H1 (cell line): ENCODE measurements at places on chromosomes 5 and 9.

DNA sequence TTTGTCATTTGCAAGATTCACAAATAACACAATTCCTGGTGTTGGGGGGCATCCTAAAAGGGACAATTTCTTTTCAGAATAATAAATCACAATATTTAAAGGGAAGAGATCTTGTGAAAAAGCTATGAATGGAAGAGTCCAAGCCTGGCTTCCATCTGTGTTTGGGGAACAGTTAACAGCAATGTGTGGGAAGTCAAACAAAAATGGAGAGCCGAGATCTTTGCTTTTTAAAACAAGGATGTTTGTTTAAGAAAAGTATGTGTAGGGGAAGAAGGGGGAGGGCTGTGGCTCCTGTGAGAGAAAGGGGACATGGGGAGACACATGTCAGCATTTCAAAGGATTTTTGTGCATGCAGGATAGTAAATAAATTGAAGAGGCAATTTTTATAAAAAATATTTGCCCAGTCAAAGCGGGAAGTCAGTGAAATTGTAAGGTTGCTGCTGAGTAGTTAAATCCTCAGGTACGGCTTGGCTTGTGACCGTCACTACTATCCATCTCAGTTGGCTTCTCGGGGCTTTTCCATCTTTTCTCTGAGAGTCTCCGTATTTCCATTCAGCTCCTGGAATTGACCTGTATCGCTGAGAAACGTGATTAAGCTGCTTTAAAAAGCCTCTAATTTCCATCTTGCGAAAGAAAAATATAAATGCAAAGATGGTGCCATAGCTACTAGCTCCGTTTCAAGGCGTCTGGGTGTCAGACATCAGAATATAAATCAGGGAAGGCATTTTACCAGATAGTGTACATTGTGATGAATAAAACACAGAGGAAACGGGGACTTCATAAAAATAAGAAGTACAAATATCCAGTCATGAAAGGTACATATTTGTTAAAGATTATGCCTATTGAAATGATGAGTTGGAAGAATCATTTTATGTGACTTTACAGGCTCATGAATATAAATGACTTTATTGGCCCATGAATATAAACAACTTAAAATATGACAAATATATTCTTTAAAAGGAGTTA lies 52.9 kb upstream of the VCAN start:
- H3K27ac ChIP-seq, result no peak overlapping the region
- H3K4me1 ChIP-seq, result no peaks in the 10 kb centered on the region
- DNase-seq, result no peak
- H3K4me3 ChIP-seq, result no peak overlapping the region
- H3K27me3 ChIP-seq, result no peaks in the 10 kb centered on the region

- H3K27ac ChIP-seq, result no peak overlapping the region
- no peak overlapping the region for H3K4me3 ChIP-seq
- DNase-seq, result no peak
- no peaks in the 10 kb centered on the region for H3K27me3 ChIP-seq
- H3K4me1 ChIP-seq, result peaks cover 6% of the 10 kb centered on the region
- no peaks in the 10 kb centered on the region for H3K36me3 ChIP-seq
These were observed 11.9 kb downstream of the ROPN1L start for GRCh38 chr5:10453545-10453944.

GRCh38 chr5:108167174-108167573 lies 214.7 kb downstream of the FBXL17 start:
- no peak overlapping the region for H3K27ac ChIP-seq
- H3K27me3 ChIP-seq, result no peaks in the 10 kb centered on the region
- DNase-seq, result no peak
- no peaks in the 10 kb centered on the region for H3K36me3 ChIP-seq

- H3K4me1 ChIP-seq, result peaks cover 3% of the 10 kb centered on the region
- no peak for DNase-seq
- no peaks in the 10 kb centered on the region for H3K27me3 ChIP-seq
- H3K36me3 ChIP-seq, result no peaks in the 10 kb centered on the region
- H3K4me3 ChIP-seq, result no peak overlapping the region
- no peak overlapping the region for H3K27ac ChIP-seq
These were observed 343.7 kb downstream of the RAB3C start for GRCh38 chr5:58926541-58926935.

DNA sequence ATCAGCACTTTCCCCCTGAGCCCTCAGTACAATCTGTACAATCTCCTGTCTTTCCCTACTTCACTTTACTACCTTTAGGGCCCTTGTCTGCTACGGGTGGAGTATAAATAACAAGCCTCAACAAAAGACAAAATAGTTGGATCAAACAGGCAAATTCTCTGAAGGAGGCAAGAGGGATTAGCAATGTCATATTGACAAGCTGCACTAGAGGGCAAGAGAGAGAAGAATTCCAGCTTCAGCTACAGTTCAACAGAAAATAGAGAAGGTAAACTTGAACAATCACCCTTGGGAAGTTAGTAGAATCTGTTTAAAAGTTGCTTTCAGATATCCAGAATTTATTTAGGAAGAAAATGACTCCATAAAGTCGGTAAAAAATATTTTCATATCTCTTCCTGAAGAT lies 68.4 kb upstream of the IZUMO3 start:
- no peak overlapping the region for H3K4me3 ChIP-seq
- H3K27me3 ChIP-seq, result no peaks in the 10 kb centered on the region
- no peaks in the 10 kb centered on the region for H3K36me3 ChIP-seq

GRCh38 chr9:14314929-14315874 lies 1.3 kb upstream of the NFIB start:
- DNase-seq, result peak; percentile 84
- no peaks in the 10 kb centered on the region for H3K36me3 ChIP-seq
- H3K27me3 ChIP-seq, result no peaks in the 10 kb centered on the region
- peaks cover 24% of the 10 kb centered on the region; the same call in 1 of the 2 replicates for H3K4me1 ChIP-seq
- peak overlapping the region; percentile 75 for H3K4me3 ChIP-seq

GRCh38 chr5:107263387-107264018 lies 407.2 kb downstream of the EFNA5 start:
- no peak for DNase-seq
- H3K4me3 ChIP-seq, result no peak overlapping the region
- no peak overlapping the region for H3K27ac ChIP-seq
- H3K4me1 ChIP-seq, result no peaks in the 10 kb centered on the region
- no peaks in the 10 kb centered on the region for H3K27me3 ChIP-seq

DNA sequence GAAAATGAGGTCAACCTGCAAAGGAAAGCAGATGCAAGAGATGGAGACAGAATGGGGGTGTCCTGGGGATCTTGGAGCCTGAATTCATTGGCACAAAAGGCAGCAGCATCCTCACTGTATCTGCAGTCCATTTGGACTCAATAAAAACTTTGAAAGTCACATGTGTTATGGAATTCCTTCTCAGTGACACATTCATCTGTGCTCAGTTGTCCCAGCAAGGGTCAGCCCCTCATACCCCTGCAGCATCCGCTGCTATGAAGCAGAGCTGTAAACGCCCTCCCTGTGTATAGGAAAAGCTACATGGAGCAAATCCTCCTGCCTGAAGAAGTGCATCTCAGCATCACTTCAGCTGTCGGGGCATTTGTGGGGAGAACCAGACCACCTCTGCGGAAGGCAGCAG lies 14.5 kb upstream of the RARS1 start:
- no peak overlapping the region for H3K4me3 ChIP-seq
- H3K27me3 ChIP-seq, result no peaks in the 10 kb centered on the region
- peaks cover 16% of the 10 kb centered on the region for H3K36me3 ChIP-seq
- no peaks in the 10 kb centered on the region for H3K4me1 ChIP-seq

DNA sequence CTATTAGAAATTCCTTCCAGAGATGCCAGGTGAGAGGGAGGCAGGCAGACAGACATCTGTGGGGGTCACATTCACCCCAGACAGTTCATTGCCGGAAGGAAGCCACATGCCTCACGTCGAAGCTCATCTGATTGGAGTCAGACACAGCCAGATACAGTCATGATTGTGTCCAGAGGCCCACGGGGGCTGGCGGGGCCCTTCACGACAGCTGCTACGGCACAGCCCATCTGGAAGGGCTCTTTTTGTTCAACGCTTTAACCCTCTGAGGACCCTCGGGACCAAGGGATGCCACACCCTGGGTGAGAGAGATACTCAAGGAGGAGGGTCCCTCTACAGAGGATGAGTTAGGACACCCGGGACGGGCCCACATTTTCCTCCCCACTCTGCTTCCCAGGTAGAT lies 31.9 kb upstream of the GABRP start:
- H3K4me1 ChIP-seq, result no peaks in the 10 kb centered on the region
- no peaks in the 10 kb centered on the region for H3K27me3 ChIP-seq
- H3K27ac ChIP-seq, result no peak overlapping the region
- no peak for DNase-seq
- H3K4me3 ChIP-seq, result no peak overlapping the region

DNA sequence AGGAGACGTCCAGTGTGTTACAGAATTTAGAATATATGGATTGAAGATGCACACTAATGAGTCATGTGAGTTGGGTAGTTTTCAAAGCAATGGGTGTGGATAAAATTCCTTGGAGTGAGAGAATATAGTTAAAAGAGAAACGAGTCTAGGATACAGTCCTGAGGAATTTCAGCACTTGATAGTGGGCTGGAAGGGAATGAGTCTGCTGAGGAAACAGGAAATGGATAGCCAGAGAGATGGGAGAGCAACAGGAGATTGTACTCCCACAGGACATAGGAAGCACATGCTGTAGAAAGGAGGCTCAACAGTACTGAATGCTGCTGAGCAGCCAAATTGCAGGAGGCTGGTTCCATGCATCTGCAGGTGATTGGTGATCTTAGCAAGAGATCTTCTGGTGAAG lies 68.1 kb downstream of the FBN2 start:
- no peaks in the 10 kb centered on the region for H3K27me3 ChIP-seq
- DNase-seq, result no peak
- no peak overlapping the region for H3K27ac ChIP-seq
- H3K4me3 ChIP-seq, result no peak overlapping the region
